ENCODE measurements at places on chromosomes 7 and 10. TPM values are rescaled to one million over a fixed set of nuclear protein-coding genes. Genes with fewer than 3 reads are reported as not detected.

- no peak for DNase-seq
These were observed 59.8 kb downstream of the CSGALNACT2 start for GRCh38 chr10:43197834-43198681.

DNA sequence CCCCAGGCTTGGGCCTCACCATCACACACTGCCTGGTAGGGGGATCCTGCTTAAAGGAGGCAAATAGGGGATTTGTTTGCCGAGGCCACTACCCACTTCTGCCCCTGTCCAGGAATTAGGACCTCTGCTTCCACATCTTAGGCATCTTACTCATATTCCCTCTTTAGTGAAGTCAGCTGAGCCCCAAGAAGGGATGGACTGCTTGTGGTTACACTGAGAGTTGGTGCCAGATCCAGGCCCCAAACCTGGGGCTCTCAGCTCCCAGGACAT lies 1.6 kb upstream of the GPRIN2 start:
- DNase-seq: no peak

SPAM1 gene
- polyA plus RNA-seq: not detected

LRRD1 gene
- 0.04 TPM for polyA plus RNA-seq

- DNase-seq: no peak
These were observed 1.5 kb downstream of the ENTPD7 start for GRCh38 chr10:99660662-99661376.

DNA sequence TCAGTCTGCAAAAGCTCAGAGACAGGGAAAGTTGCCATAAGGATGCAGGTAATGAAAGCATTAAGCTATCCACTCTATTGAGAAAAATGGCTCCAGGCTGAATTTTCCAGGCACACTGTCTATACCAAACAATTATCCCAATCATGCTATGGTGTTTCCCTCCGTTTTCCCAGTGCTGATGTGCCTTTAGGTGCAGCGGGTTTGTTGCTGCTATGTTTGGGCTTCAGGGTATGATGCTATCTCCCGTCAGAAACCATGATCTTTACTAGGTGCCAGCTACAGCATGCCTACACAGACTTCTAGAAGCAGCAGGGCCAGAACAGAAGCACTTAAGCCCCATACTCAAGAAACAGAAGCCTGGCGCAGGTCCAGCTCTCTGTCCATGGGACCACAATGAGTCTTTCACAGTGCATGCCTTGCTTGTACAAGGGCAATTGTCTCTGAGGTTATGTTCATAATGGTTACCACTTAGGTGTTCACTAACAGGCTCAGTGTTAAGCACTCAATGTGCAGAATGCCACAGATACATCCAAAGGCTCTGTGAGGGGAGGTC lies 19.4 kb downstream of the STEAP1B start:
- no peak for DNase-seq

VPS37D gene
- polyA plus RNA-seq: 0.81 TPM

DNA sequence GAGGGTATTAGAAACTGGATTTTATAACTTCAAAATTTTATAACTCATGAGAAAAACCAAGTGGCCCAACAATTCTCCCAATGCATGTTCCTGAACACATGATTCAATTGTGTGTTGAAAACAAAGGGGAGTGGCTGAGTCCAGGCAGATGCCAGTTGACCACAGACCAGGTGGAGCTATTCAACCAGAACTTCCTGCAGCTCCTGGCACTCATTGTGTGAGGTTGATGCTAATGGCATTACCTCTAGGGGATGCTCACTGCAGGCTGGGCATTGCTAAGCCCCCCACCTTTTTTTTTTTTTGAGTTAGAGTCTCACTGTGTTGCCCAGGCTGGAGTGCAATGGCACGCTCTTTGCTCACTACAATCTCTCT lies 20.3 kb downstream of the MYOF start:
- DNase-seq: no peak

DNA sequence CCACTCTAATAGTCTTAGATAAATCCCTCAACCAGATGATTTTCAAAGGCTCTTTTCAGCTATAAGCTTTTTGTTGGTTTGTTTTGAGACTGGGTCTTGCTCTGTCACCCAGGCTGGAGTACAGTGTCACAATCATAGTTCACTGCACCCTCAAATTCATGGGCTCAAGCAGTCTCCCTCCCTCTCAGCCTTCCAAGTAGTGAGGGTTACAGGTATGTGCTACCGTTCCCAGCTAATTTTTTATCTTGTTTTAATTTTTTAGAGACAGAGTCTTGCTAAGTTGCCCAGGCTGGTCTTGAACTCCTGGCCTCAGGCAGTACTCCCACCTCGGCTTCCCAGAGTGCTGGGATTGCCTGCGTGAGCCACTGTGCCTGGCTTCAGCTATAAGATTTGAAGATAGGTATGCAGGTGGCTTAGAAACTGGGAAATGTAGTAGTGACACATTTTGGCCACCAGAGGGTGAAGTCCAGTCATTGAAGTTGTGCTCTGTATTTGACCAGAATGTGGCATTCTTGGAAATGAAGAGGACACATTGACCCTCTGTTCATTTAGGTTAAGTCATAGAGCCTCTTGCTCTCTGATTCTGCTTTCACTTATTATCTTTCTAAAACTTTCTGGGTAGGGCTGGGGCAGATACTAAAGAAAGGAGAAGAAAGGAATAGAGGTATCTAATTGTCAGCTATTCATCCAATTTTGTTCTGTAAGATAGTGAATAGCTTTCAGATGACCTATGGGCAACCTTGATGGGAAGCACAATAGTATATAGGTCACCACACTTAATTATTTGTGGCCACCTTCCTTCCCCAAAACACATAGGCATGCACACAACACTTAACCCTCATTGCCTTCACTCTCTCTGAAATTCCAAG lies 36.0 kb downstream of the R3HCC1L start:
- DNase-seq: peak; percentile 13

DNA sequence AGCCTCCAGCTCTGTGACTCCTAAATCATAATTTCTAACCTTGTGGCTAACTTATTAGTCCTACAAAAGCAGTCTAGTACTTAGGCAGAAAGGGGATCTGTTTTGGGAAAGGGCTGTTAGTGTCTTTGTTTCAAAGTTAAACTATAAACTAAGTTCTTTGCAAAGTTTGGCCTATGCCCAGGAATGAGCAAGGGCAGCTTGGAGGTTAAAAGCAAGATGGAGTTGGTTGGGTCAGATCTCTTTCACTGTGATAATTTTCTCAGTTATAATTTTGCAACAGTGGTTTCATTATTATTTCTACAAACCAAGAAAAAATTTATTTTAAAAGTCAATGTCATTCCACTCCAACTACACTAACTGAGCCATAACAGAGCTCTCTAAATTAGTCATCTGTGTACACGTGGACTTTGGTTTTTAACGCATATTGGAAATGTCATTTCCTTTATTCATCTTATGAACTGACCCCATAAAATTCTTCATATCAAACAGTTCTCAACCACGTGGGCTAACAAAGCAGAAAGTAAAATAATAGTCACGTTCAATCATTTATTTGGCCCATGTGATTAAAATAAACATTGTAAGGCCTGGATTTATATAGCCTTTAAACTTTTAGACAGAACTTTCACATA lies 143.2 kb upstream of the C7orf33 start:
- no peak for DNase-seq

GRCh38 chr10:32150532-32151101 lies 94.4 kb upstream of the KIF5B start:
- DNase-seq: no peak

DNA sequence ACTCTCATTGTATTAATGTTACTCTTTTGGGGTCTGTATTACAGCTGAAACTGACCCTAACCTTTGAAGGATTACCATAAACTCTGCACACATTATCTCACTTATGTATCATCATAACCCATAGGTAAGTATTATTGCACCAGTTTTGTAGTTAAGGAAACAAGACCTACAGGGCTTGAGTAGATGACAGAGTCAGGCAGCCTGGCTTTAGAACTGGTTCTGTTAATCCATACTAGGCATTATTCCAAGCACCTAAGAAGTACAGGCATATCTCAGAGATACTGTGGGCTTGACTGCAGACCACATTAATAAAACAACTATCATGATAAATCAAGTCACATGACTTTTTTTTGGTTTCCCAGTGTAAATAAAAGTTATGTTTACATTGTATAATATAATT lies 17.1 kb upstream of the AKR1B1 start:
- DNase-seq: no peak

GRCh38 chr10:73900064-73900463 lies 10.9 kb upstream of the PLAU start:
- DNase-seq: no peak

DNA sequence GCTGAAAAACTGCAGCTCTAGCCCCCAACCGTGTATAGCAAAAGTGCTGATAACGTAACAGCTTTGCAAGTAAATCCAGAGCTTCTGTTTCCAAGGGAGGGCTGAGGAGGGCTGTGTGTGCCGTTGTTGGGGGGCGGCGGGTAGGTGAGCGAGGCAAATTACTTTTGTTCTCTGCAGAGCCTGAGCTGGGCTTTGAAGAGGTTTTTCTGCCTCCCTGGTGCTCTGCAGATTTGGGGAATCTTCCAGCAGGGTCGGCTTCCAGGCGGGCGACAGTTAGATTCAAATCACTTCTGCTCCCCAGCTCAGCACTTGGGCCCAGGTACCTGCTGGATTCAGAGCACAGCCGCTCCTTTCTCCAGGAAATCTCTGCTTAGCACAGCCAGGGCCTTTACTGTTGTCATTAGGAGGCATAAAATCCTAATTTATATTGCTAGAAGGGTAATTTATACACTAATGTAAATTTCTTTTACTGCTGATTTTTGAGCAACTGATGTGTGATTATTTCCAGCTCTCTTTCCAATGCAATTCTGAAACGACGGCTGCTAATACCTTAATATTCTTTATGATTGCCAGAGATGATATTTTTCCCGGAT lies 442.4 kb downstream of the TYW1 start:
- no peak for DNase-seq

GRCh38 chr10:122997864-122998263 lies 10.7 kb downstream of the IKZF5 start:
- no peak for DNase-seq

OR2A5 gene
- not detected for polyA plus RNA-seq

- no peak for DNase-seq
These were observed 8.5 kb upstream of the CSTF2T start for GRCh38 chr10:51707821-51708424.

Measured in keratinocyte (primary cell).